ENCODE measurements at places on chromosomes 13 and 19. TPM values are rescaled to one million over a fixed set of nuclear protein-coding genes. Genes with fewer than 3 reads are reported as not detected.

The DENND1C gene
- 19.2 TPM for total RNA-seq

DNA sequence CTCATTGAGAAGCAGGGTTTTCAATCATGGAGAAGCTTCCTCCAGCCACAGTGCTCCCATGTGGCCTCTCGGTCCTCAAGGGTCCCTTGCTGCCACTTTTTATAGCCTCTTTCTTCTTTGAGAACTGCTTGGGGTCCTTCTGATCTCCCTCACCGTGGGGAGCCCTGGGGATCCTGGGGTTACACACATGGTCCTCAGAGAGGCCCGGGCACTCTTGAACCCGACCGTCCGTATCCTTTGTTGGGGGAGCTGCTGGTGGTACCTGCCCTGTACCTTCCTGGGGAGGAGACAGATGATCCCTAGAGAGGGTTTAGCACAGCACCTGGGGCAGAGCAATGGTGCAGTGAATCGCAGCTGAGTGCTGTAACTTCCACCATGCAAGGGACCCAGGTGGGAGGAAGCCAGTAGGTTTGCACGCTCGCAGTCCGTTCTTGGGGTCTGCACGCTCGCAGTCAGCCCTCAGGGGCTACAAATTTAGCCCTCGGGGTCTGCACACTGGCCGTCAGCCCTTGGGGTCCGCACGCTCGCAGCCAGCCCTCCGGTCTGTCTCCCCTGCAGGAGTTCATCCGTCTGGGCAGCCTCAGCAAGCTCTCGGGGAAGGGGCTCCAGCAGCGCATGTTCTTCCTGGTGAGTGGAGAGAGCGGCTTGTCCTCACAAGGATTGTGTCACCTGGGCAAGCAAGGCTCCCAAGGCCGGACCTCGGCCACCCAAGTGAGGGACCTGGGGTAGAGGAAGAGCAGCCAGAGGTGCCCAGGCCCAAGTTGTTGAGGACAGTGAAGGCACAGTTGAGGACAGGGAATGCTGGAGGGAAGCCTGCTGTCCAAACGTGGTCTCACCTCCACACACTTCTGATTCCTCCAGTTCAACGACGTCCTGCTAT is 138.4 kb downstream of the STK24 start:
- no peaks in the 10 kb centered on the region for H3K36me3 ChIP-seq
- DNase-seq: peak; percentile 86
- H3K27ac ChIP-seq: peak overlapping the region; percentile 49
- no peaks in the 10 kb centered on the region for H3K27me3 ChIP-seq

The MAP3K10 gene
- 26.3 TPM for total RNA-seq

GRCh38 chr13:70798385-70798784 is 690.1 kb upstream of the KLHL1 start:
- DNase-seq: no peak
- H3K27me3 ChIP-seq: no peaks in the 10 kb centered on the region
- H3K36me3 ChIP-seq: no peaks in the 10 kb centered on the region
- H3K27ac ChIP-seq: no peak overlapping the region

The RASAL3 gene
- 27.1 TPM for total RNA-seq

DNA sequence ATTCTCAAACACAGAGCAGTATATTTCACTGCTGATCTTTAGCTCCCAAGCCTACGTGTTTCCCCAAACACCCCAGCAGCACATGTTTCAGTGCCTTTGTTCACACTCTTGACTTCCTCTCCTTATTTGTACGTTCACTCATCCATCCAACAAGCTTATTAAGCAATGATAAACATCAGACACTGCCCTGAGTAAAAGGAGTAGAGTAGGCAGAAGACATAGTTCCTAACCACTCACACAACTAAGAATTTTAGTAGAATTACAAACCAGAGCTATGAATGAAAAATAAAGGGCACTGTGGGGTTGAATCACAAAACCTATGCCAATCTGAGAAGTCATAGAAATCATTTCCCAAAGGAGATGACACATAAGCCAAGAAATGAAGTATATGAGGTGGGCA is 213.5 kb downstream of the DIAPH3 start:
- H3K36me3 ChIP-seq: no peaks in the 10 kb centered on the region
- no peaks in the 10 kb centered on the region for H3K27me3 ChIP-seq
- no peak for DNase-seq

The SHD gene
- total RNA-seq: 0.61 TPM

The CDX2 gene
- total RNA-seq: not detected

DNA sequence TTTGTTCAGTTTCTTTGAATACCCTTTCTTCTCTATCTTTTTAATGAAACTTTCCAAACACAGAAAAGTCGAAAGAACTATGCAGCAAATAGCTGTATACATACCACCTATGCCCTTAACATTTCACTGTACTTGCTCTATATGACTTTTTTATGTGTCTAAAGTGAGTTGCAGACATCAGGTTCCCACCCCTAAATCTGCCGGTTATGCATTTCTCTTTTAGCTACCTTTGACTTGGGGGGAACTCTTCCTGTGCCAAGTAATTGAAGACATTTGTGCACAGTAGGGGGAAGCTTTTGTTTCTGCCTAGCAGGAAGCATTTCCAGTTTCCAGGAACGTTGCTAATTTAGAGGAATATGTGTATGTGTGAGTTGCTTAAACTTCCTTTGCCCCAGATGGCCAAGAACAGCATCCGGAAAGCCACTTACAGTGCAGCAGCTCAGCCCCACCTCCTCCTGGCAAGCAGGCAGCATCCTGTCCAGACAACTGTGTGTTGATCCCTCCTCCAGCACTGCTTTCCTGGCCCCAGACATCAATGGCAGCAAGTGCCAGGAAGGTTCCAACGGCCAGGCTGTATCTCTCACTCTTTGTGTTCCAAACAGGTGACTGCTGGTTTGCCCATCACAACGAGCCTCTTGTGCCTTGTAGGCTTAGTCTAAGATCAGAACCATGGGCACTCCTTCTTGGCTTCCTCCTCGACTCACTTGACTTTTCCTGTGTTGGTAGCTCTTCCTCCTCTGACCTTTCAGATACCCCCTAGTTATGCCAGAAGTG is 14.7 kb upstream of the GRAMD1A start:
- H3K4me1 ChIP-seq: no peaks in the 10 kb centered on the region
- no peak overlapping the region for H3K4me3 ChIP-seq
- no peaks in the 10 kb centered on the region for H3K27me3 ChIP-seq
- H3K27ac ChIP-seq: no peak overlapping the region

GRCh38 chr13:34381228-34381627 is 560.8 kb upstream of the NBEA start:
- H3K27me3 ChIP-seq: no peaks in the 10 kb centered on the region
- no peak for DNase-seq
- no peaks in the 10 kb centered on the region for H3K36me3 ChIP-seq
- H3K4me3 ChIP-seq: no peak overlapping the region
- no peak overlapping the region for H3K27ac ChIP-seq

Data from Karpas-422 (cell line).